Cardiac septum (tissue), 1 donor: ENCODE measurements at places on chromosomes 6 and 20. TPM values are rescaled to one million over a fixed set of nuclear protein-coding genes. Genes with fewer than 3 reads are reported as not detected.

CCM2L gene
- total RNA-seq = 7.0 TPM

MTFR2 gene
- total RNA-seq = not detected

KHDC1L gene
- total RNA-seq = not detected

TRIM31 gene
- not detected for total RNA-seq

PRL gene
- not detected for total RNA-seq

PRPH2 gene
- 0.70 TPM for total RNA-seq

SLC39A7 gene
- 62.4 TPM for total RNA-seq

SDC4 gene
- total RNA-seq = 100 TPM

DNA sequence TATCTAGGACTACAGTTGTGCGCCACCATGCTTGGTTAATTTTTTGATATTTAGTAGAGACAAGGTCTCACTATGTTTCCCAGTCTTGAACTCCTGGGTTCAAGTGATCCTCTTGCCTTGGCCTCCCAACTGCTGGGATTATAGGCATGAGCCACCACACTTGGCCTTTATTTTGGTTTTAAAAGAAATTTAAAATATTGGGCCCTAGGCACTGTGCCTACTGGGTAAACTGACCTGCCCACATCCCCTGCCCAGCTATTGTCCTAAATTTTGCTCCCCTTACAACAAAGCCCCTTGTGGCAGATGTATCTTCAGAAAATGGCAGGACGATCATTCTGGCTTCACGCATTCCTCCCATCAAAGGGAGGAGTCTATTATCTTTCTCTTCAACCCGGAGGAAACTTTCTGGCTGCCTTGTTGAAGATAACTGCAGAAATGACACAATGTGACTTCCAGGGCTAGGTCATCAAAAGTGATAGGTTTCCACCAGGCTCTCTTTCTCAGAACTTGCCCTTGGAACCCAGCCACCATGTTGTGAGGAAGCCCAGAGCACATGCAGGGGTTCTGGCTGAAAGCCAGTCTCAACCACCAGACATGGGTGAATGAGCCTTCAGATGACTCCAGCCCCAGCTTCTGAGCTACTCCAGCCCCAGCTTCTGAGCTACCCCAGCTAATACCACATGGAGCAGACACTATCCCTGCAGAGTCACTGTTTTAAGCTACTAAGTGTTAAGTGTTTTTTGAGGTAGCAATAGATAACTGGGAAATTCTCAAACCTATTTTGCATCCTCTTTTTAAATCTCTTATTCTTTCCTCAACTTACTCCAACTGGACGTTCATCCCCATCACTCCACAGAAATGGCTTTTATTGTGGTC lies 4.6 kb upstream of the GUCA1B start:
- DNase-seq = no peak

GRCh38 chr20:5488823-5489222 lies 172.1 kb upstream of the PROKR2 start:
- no peak for DNase-seq

DNA sequence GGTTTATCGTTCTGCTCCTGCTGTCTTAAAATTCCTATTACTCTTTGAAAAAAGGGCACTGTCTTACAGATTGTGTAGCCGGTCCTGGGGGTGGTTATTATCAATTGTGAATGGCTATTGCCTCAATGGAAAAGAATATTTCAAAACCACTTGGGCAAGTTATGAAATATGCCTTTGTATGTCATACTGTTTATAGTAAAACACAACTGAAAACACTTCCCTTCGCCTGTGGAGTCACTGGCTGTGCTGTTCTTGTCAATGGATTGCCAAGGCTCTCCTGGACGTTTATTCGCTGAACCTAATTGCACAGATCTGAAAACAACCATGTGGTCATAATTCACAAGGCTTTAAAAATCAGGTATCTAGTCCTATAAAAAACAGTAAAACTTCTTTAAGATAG lies 47.8 kb upstream of the TAGAP start:
- DNase-seq = no peak

DNA sequence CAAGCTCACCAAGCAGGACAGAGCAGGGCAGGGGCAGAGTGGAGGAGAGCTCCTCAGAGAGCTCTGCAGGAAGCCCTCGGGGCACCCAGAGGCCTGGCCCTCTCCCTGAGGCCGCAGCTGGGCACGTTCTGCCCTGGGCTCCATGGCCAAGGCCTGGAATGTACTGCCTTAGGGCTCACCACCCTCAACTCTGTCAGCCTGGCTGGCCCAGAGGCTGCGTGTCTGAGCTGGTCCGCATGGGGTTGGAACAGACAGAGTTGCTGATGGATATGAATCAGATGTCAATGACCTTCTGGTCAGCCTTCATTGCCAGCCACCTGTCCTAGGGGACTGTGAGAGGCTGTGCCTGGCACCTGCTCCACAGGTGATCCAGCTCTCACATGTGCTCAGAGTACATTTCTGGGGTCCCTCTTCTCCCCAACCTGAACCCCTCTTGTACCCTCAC lies 33.2 kb upstream of the PCMTD2 start:
- DNase-seq = no peak

DNA sequence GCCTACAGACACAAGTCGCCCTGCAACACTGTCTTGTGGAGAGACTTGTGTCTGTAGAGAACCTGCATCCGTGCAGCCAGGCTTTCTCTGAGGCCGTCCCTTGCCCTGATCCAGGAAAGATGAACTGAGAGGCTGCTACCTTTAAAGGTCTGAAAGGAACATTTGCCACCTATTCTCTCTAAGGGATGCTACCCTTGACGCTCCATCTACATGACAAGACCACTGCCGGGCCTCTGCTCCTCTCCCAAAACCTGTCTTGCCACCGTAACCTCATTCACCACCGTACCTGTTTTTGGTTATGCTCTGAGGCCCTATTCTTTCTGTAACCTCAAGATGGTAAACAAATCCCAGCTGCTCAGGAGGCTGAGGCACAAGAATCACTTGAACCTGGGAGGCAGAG lies 73.9 kb downstream of the FOXF2 start:
- DNase-seq = no peak

GRCh38 chr6:52529311-52529710 lies 47.5 kb downstream of the TRAM2 start:
- no peak for DNase-seq

DNA sequence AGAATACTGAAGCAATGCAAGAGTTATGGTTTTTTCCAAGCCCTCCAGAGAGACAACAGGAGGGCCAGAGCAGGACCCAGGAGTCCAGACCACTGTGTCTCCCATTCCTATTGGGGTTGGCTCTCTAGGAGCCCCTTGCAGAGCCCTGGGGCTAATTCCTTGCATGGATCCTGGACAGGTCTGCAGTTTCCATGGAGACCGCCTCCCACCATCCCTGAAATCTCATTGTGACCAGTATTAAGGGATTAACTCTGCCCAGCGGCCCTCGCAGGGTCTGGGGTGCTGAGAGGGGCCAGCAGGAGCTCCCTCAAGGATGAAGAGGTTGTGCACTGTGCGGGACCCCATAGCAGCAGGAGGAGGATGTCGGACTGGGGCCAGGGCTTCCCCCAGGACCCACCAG lies 34.8 kb downstream of the HNF4A start:
- DNase-seq = no peak

GRCh38 chr6:34513646-34514045 lies 42.5 kb downstream of the SPDEF start:
- DNase-seq = no peak

DNA sequence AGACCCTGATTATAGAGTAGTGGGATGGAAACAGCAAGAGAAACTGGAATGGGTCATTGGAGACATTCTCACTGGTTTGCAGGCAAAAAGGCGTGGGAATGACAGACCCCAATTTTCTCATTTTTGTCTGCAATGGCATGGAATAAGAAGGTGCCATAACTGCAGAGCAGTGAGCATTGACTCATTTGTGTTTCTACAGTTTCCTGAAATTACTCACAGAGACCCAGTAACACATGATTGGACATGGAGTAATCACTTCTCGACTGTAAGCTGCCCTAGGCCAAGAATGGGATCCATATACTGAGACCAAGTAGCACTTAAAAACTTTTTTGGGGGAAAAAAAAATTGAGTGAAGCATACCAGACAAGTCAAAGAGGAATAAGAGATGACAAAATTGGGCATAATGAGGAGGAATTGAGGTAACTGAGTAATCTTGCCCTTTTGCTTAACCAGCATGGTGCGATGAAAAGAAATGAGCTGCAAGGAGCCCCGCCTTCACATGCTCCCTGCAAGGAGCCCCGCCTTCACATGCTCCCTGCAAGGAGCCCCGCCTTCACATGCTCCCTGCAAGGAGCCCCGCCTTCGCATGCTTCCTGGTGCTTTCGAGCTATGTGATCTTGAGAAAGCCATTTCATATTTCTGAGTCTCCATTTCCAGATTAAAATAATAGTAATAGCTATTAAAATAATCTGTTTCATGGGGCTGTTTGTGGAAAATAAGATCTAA lies 44.1 kb downstream of the NHSL1 start:
- DNase-seq = no peak

GRCh38 chr6:15880262-15880973 lies 217.6 kb upstream of the DTNBP1 start:
- no peak for DNase-seq

GRCh38 chr6:39173270-39173669 lies 56.0 kb downstream of the KCNK5 start:
- peak; percentile 5 for DNase-seq

DNA sequence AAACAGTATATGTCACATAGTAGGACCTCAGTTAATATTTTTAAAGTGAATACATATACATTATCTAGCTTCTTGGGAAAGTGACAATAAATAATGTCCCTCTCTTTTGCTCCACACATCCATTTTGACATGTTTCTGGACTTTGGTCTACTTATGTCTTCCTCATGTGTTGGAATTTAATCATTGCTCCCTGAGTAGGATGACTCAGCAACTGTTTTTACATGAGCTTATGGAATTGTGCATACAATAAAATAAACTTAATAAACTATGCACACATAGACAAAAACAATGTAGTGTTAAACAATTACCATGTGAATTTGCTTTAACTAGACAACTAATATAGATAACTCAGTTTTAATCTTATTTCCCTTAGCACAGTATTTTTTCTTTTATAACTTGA lies 503.8 kb downstream of the TFAP2B start:
- DNase-seq = no peak

DNA sequence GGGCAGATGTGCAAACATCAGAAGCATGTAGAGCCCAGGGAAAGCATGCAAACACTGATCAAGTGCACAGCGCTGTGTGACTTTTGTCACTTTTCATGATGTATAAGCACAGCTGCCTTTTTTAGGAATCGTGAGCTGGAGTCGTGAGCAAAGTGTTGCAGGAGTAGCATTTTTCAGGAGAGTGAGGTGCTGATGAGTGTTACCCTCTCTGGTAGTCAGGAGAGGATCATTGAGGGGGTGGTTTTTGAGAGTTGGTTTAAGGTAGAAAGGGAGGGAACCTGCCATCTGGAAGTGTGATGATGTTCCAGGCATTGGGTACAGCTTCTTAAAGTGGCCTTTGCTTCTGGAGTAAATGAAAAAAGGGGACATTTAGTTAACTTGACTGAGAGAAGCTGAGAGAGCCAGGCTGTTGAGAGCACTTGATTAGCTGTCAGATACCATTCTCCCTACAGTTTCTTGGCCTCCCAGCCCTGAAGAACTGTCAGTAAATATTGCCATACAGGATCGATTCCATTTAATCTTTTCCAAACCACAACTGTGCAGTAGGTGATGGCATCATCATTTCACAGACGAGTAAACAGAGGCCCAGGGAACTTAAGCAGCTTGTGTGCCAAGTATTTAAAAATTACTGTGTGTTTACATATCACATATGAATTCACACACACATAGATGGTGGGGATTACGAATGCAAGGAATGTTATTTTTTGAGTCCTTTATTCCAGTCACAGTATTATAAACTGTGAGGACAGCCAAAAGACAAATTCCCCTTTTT lies 28.9 kb downstream of the TPD52L1 start:
- DNase-seq = no peak

DNA sequence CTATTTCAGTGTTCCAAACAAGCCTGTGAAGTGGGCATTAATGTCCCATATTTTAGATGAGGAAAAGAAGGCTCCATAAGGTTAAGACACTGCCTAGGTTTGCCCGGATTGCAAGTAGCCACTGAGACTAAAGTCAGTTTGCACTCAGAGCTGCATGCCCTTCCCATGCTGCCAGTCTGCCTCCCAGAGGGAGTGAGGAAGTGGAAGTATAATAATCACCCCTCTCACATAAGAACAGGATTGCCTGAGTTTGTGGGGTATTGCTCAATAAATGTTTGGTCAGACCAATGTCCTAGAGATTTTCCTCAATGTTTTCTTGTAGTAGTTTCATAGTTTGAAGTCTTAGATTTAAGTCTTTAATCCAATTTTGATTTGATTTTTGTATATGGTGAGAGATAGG lies 43.9 kb upstream of the CLIC5 start:
- no peak for DNase-seq

GRCh38 chr20:1326031-1326930 lies 2.7 kb downstream of the SDCBP2 start:
- peak; percentile 64 for DNase-seq

GRCh38 chr6:104526376-104526775 lies 333.3 kb downstream of the HACE1 start:
- DNase-seq = no peak
